ENCODE measurements at places on chromosomes 6 and 20. TPM values are rescaled to one million over a fixed set of nuclear protein-coding genes. Genes with fewer than 3 reads are reported as not detected.
A peak's percentile ranks its signal among the peaks of the same experiment; 100 is the strongest.

Gene PRICKLE4
- total RNA-seq = not detected

Gene PPP1R16B
- total RNA-seq = 108 TPM

Gene MED23
- total RNA-seq = 55.4 TPM

DNA sequence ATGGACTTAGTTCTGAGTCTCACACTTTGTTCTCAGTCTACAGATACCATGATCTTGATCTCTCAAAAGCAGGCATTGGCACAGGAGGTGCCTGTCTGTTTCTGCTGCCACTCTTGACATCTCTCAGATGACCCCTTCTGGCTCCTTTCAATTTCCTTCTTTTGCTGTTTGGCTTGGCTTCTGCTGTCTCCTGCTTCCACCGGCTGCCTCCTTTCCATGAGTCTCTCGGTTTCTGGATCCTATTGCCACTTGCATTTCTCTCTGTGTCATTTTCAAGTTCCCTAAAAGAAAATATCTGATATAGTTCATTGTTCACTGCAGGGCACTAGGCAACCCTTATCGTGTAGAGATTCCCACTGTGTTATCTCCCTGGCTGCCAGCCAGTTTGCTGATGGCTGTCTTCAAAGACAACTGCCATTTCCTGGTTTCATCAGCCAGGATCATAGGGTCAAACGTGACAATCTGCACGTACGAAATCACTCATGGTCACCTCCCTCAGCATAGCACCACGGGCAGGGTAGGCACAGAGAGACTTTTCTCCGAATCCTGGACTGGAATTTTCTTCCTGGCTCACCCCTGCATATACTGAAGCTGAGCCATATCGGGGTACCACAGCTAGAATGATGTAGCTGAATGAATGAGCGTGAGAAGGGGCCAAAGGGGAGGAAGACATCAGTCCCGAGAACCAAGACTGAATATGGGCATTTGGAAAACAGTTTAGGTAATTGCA lies 144.6 kb upstream of the TMEM170B start:
- no peak for DNase-seq

DNA sequence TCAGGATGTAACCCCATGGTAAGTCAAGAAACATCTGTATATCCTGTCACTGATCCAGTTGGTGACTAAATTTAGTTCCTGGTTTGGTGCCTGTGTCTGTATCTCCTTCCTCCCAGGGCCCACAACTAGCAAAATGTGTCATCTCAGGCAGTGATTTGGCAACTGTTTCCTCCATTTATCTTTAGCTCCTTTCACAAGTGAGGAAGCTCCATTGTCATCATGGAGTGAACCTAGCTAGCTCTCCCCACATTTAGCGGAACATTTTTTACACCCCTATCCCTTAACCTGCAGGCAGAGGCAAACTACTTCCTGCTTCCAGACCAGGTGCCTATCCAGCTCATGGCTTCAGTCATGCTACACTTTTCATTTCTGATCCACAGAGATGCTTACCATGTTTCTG lies 99.5 kb downstream of the IPCEF1 start:
- no peak for DNase-seq

DNA sequence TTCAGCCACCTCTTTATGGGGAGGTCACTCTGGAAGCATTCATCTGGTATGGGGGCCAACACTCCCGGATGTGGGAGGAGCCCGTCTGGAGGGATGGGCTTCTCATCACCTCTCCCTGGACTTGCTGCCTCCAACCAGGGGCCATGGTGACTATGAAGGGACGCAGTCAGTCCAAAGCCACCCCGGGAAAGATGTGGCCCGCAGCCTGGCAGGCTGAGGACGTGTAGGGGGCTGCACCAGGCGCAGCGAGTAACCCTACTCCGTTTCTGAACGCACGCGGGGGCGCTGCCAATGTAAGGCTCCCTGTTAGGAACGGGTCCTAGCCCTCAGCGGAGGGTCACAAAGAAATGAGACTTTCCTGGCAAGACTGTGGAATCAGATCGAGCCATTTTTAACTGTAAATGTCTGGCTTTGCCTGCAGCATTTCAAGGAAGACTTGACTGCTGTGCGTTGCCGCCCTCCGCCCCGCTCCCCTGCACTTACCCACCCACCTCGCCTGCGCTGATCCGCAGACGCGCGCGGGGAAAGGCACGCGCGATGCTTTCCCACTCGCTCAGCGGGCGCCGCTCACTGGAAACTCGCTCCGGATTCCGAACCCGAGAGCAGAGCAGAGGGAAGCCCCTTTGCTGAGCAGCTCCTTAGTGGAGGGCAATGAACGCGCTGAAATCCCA lies 55.1 kb downstream of the IL20RA start:
- DNase-seq = peak; percentile 14

- no peak for DNase-seq
Observed at GRCh38 chr6:113735491-113735890, 121.7 kb upstream of the MARCKS start.

GRCh38 chr6:164057876-164058275 lies 643.4 kb downstream of the QKI start:
- DNase-seq = no peak

DNA sequence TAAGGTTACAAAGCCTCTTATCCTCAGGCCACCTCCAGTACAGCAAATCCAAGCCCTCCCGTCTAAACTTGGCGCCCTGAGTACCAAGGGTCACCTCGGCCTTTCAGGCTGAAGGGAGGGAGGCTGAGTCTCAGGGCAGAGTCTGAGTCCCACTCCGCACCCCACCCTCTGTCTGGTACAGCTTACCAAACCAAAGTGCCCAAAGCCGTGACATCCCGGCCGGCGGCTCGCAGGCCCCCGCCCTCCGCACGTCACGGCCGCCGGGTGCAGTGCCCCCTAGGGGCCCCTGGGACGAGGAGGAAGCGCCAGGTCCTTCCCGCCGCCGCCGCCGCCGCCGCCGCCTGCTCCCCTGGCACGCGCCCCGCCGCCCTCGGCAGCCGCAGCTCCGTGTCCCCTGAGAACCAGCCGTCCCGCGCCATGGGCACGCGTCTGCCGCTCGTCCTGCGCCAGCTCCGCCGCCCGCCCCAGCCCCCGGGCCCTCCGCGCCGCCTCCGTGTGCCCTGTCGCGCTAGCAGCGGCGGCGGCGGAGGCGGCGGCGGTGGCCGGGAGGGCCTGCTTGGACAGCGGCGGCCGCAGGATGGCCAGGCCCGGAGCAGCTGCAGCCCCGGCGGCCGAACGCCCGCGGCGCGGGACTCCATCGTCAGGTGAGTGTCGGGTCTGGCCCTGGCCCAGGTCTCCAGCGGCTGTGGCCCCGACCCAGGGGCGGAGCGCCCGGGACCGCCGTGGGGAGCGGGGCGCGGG lies at the start of gene MTHFD1L:
Gene MTHFD1L, plus strand, starts transcription at position 297 of the 741 bp plus-strand sequence. Its CDS starts 121 bp downstream, at position 418.
- DNase-seq = peak; percentile 84

- DNase-seq = no peak
Observed at GRCh38 chr6:14475306-14475705, 357.7 kb downstream of the CD83 start.

DNA sequence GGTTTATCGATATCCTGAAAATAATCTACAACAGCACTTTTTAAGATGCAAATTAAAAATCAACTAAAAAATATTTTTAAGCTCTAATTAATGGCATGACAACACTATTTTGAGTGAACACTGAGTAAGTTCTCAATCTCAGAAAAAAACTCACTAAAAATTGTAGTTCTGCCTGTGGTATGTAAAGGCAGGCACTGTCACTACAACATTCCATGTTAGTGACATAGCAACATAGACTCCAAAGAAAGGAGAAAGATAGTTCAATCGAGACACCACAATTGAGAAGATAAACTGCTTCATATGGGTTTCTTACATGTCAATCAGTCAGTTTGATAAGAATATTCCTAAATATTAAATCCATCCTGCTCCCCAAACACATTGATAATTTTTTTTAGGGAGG lies 38.0 kb downstream of the COL12A1 start:
- DNase-seq = no peak

Measured in B cell (primary cell).